ENCODE measurements at places on chromosomes 12 and 14. TPM values are rescaled to one million over a fixed set of nuclear protein-coding genes. Genes with fewer than 3 reads are reported as not detected.

The ANKRD33 gene
- not detected for total RNA-seq

The PZP gene
- not detected for total RNA-seq

DNA sequence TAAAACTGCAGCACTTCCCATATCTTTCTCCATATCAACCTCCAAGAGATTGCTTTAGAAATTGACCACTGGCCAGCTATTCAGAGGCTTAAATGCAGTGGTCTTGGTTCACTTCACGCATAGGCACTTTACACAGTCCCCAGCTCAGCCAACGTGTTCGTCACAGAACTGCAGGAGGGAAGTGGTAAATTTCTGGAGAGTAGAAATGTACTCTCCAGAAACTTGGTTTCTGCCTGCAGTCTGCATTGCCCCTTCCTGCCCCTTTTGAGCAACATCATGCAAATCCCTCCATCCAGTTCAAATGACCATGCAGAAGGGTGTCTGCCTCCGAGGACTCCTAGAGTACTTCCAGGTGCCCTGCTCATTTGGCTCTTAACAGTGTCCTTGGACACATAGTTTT, 42.7 kb upstream of the NEDD1 start:
- H3K4me1 ChIP-seq = no peaks in the 10 kb centered on the region
- no peak overlapping the region for H3K4me3 ChIP-seq
- DNase-seq = no peak
- H3K27ac ChIP-seq = no peak overlapping the region
- H3K36me3 ChIP-seq = no peaks in the 10 kb centered on the region

DNA sequence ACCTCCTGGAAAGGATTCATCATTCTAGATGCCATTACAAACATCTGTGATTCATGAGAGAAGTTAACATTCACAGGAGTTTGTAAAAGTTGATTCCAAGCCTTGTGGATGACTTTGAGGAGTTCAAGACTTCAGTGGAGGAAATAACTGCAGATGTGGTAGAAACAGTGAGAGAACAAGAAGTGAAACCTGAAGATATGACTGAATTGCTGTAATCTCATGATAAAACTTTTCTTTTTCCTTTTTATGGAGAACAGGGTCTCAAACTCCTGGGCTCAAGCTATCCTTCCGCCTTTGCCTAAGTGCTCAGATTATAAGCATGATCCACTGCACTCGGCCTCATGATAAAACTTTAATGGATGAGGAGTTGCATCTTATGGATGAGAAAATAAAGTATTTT, 64.5 kb upstream of the GTF2A1 start:
- peaks cover 2% of the 10 kb centered on the region for H3K27me3 ChIP-seq
- no peaks in the 10 kb centered on the region for H3K4me1 ChIP-seq
- DNase-seq = no peak
- no peaks in the 10 kb centered on the region for H3K36me3 ChIP-seq
- no peak overlapping the region for H3K27ac ChIP-seq

DNA sequence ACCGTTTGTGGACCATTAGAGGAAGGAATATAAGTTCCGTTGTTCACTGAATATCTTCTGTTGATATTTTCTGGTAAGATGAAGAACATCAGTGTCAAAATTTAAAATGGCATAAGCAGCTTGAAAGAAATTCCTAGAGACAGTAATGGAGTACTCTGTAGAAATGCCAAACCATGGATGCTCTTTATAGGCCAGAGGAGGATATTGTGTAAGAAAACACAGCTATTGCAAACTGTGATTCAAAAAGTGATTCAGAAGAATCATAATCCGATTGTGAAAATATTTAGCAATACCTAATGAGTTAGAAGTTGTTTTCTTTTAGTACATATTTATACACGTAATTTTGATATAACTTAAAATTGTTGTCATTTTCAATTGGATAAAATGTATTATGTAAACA, 102.8 kb downstream of the SLC16A7 start:
- no peaks in the 10 kb centered on the region for H3K27me3 ChIP-seq
- H3K4me3 ChIP-seq = no peak overlapping the region
- H3K4me1 ChIP-seq = peaks cover 19% of the 10 kb centered on the region
- no peak overlapping the region for H3K27ac ChIP-seq
- H3K36me3 ChIP-seq = peaks cover 5% of the 10 kb centered on the region

DNA sequence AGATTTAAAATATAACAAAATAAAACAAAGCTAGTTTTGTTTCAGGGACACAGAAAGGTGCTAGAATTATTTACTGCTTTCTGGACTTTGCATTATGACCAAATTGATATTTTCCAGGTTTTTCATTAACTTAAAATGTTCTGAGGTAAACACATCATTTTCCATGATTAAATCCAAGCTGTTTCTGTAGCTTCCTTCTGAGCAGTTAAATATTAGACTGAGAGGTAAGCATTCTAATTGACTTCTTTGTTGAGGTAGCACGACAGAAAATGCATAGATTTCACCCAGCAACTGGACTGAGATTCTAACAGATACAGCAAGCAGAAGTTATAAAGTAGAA, 98.3 kb downstream of the BMP4 start:
- H3K4me3 ChIP-seq = no peak overlapping the region
- no peaks in the 10 kb centered on the region for H3K4me1 ChIP-seq
- H3K27me3 ChIP-seq = peaks cover 2% of the 10 kb centered on the region

DNA sequence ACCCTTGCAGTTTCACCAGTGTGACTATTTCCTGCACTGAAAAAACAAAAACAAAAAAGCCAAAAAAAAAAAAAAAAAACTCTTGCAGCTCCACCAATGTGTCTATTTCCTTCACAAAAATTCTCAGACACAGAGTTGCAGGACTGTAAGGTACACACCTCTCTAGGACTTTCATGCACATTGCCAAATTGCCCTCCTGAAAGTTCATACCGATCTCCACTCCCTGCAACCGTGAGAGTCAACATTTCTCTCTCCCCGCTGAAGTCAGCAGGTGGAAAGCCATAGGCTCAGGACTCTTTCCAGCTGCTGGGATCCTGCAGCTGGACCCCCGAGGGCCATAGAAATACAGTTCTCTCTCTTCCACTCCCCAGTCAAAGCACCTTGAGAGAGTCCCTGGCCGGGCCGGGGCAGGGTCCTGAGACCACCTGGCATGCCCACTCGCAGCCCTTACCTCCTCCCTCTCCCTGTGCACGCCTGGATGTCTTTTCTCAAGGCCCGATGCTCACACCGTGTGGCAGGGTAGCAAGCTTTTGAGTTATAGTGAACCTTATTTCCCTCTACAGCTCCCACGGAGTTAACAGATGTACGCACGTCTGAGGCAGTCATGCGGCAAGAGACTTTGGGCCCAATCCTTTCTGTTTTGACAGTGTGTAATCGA, 23.6 kb downstream of the MMAB start:
- H3K4me1 ChIP-seq = peaks cover 5% of the 10 kb centered on the region
- peaks cover 7% of the 10 kb centered on the region for H3K27me3 ChIP-seq
- no peak overlapping the region for H3K4me3 ChIP-seq
- DNase-seq = no peak
- no peak overlapping the region for H3K27ac ChIP-seq

GRCh38 chr14:28661171-28661772, 105.3 kb upstream of the FOXG1 start:
- no peak for DNase-seq
- H3K4me3 ChIP-seq = no peak overlapping the region
- no peak overlapping the region for H3K27ac ChIP-seq

Data from activated CD8-positive, alpha-beta T cell treated with anti-CD3 and anti-CD28 coated beads for 36 hours (primary cell).